ENCODE measurements at places on chromosomes 4 and X.
A peak's percentile ranks its signal among the peaks of the same experiment; 100 is the strongest.

GRCh38 chr4:177519481-177520260, 77.4 kb upstream of the AGA start:
- H3K4me1 ChIP-seq, result no peaks in the 10 kb centered on the region
- no peak for DNase-seq
- H3K27ac ChIP-seq, result no peak overlapping the region
- no peaks in the 10 kb centered on the region for H3K27me3 ChIP-seq

GRCh38 chr4:25347971-25348370, 29.1 kb upstream of the ANAPC4 start:
- no peak for DNase-seq
- no peaks in the 10 kb centered on the region for H3K27me3 ChIP-seq
- H3K4me3 ChIP-seq, result no peak overlapping the region
- no peaks in the 10 kb centered on the region for H3K4me1 ChIP-seq
- no peaks in the 10 kb centered on the region for H3K36me3 ChIP-seq

DNA sequence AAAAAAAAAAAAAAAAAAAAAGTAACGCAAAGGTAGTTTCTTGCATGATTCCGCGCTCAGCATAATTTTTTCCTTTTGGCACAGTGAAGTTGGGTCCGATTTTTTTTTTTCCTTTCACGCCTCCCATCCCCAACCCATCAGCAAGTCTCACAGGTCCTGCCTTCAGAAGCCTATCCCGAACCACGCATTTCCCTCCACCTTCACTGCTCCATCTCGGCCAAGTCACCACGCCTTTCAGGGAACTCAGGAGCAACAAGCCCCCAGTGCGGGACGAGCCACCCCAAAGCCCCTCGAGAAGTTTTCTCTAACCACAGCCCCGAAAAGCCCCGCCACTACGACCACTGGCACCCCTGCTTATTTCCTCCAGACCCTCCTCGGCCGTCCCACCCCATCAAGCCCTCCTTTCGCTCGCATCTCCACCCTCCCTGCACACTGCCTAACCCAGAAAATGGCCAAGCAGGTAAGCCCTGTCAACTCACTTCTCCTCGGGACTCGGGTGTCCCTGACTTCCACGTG, 1.0 kb downstream of the SLBP start:
- no peaks in the 10 kb centered on the region for H3K27me3 ChIP-seq
- peak overlapping the region; percentile 76 for H3K4me3 ChIP-seq
- DNase-seq, result no peak
- no peaks in the 10 kb centered on the region for H3K36me3 ChIP-seq

DNA sequence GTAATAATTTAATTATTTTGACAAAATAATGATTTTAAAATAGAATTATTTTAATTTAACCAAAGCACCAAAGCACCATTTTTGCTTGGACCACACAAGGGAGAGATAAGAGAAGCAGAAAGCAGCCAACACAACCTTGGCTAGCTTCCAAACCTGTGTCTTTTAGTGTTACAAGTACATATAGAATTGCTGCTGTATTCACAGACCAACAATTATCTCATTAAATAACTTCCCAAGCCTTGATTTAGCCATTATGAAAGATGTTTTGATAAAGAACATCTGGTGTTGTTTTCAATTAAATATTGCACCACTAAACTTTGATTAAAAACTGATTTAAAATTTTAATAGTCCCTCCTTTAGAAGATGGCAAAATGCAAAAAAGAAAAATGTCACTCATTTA, 14.0 kb upstream of the IGFBP7 start:
- no peaks in the 10 kb centered on the region for H3K36me3 ChIP-seq
- no peak for DNase-seq
